ENCODE measurements at places on chromosomes 11 and 22.

DNA sequence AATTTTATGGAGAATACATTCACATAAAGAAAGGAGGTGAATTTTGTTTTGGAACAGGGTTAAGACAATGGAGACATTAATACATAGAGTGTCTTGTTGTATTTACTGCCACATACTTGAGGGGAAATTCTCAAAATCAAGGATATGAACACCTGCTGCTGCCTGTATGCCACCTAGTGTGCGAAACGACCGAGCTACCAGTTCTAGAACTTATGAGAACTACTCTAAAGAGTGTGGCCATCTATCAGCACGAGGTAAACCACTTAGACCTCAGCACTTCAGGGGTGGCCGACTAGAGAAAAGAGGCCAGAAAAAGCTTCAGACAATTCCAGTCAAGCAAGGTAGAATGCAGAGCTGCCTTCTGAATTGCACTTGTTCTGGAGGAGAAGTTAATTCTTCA, 1.5 kb upstream of the AGBL2 start:
- DNase-seq, result no peak

DNA sequence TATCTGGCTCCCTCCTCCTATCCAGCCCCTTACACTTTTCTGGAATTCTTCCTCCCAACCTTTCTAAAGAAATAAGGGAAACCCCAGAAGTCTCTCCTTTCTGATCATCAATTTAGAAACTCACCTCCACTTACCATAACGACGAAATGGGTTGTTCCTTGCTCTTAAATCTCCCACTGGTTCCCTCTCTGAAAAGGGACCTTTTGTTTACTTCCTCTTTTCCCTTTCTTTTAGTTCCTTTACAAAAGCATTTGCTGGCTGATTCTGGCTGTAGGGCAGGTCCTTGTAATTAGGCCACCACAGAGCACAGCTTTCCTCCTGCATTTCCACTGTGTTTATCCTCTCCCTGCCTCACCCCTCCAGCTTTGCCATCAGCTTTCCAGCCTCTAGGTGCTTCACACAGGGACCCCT, 12.0 kb downstream of the JAML start:
- DNase-seq, result no peak

DNA sequence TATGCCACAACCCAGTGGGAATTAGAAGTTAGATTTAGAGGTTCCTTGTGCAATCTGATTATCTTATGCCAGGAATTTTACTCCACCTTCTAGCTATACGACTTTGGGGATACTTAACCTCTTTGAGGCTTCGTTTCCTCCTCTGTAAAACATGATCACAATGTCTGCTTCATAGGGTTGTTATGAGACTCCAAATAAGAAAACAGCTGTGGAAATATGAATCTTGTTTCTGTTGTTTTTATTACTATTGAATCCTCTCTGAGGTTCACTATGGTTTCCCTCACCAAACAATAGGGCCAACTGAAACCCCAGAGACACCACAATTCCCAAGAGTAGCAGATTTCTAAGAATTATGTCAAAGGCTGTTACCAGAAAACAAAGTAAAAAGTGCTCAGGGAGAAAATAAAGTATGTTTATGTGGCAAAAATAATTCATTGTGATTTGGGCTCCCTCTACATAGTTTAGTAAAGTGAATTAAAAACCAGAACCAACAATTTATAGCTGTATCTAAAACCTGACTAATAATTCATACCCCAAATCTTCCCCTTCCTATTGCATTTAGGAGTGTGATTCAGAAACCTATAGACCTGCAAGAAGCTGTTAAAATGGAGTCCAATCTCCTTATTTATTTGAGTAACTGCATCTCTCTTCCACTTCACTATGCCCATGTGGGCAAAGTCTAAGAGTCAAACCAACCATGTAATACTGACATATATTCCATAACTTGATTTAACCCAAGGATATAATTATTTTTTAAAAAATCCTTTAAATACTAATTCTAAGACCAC, 38.4 kb downstream of the AMBRA1 start:
- peak; percentile 57 for DNase-seq

- DNase-seq, result peak; percentile 35
These were observed 1.1 kb downstream of the NPAT start for GRCh38 chr11:108221371-108221770.

DNA sequence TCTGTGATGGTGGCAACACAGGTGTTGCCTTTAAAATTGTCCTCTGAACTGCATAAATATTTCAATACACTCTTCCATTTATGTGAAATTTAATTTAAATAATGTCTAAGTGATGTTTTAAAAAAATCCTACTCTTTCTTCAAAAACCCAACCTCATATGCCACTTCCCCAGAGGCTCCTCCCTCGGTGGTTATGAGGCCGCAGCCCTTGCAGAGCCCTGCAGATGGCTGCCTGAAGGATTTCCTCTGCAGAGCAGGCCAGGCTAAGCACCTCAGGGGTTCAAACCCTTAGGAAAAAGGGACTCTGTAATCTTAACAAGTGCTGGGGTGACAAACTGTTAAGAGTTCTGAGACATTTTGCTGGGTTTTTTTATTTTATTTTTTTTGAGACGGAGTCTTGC, 25.2 kb downstream of the MORC2 start:
- DNase-seq, result no peak

DNA sequence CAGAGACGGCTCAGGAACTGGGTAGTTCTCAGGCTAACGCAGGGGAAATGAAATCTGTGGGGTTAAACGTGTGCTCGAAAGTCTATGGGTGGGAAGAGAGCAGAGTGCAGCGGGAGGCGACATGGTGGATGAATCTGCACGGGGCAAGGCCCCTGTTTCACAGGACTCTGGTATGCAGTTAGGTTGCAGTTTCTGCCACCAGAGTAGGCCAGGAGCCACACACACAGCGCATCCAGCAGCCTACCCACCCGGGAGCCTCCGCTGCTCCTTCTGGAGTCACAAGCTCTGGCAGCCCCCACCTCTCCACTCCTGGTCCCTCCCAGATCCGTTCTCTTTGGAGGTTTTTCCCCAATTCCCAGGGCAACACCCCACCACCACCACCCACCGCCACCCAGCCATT, 27.0 kb downstream of the SPATA19 start:
- DNase-seq, result no peak

All from astrocyte of the spinal cord (primary cell).